Right forelimb (tissue), 1 donor: ENCODE measurements at places on chromosomes 5 and 9.

- DNase-seq: no peak
These were observed 29.0 kb downstream of the KLHL3 start for GRCh38 chr5:137706841-137707240.

- no peak for DNase-seq
These were observed 4.0 kb upstream of the DNLZ start for GRCh38 chr9:136367296-136368145.

- DNase-seq: no peak
These were observed 9.5 kb upstream of the MRPS2 start for GRCh38 chr9:135490980-135491464.

DNA sequence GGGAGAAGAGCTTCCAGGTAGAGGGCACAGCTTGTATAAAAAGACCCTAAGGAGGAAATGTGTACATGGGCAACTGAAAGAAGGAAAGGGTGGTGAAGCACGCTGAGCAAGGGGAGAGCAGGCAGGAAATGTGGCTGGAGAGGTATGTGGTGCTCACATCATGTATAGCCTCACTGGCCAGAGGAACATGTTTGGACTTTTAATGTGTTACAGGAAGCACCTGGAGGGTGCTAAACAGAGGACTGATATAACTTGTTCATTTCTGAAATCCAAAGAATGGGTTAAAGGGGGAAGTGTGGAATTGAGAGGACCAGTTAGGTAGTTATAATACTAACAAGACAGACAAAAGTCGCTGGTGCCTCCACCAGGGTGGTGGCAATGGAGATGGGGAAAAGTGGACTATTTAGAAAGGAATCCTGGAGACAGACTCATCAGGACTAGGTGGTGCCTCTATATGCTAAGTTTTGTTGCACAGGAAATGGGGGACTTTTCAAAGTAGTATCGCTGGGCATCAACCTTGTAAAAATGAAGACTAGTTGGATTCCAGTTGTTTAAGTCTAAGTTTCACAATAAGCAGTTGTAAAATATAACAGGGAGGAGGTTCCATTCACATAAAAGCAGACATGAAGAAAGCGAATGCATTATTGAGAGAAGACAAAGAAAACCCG, 63.1 kb upstream of the CD180 start:
- DNase-seq: no peak

DNA sequence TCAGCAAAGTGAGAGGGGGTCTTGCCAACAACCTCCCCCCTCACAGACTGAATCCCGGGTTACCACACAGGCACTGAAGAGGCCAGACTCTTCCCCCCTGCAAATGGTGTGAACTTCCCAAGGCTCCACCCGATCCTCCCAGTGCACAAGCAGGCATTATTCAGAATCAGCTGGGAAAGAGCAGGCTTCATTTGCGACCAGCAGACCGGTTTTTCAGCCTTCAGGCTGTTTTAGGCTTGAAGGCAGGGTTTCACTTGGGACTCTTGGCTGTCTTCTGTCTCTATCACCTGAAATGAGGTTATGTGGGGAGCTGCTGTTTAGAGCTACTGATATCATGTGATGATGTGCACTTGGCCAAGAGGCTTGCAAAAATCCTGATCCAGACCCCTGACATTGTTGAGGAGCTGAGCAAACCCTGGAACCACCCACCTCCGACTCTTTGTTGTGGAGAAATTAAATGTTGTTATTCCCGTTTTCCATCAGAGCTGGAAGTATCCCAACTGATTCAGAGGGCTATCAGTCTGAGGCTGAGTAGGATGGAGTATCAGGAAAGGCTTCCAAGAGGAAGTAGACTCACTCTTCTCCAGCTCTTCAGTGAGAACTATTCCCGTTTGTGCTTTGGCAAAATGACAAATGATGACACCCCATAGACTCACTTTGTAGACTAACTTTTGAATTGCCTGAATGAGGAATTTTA, 63.3 kb upstream of the ZFR start:
- no peak for DNase-seq

- no peak for DNase-seq
These were observed 193.7 kb downstream of the CACNA1B start for GRCh38 chr9:138071292-138071691.

- no peak for DNase-seq
These were observed 24.0 kb upstream of the KLF9 start for GRCh38 chr9:70438341-70438928.

GRCh38 chr5:6572086-6572824, 60.6 kb downstream of the NSUN2 start:
- DNase-seq: no peak

DNA sequence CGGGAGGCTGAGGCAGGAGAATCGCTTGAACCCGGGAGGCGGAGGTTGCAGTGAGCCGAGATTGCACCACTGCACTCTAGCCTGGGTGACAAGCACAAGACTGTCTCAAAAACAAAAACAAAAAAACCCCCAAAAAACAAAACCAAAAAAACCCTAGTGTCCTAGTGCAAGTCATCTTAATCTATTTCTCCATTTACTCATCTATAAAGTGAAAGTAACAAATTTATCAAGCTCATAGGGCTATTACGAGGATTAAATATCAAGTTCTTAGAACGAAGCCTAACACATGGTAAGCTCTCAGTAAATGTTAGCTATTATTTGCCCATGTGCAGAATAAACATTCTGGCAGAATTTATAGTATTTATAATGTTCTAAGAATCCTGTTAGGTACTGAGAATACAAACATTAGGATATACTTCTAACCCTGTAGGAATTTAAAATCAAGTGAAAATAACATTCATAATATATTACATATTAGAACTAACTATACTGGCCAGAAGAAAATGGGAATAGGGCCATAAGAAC, 45.0 kb downstream of the GOLPH3 start:
- DNase-seq: no peak

DNA sequence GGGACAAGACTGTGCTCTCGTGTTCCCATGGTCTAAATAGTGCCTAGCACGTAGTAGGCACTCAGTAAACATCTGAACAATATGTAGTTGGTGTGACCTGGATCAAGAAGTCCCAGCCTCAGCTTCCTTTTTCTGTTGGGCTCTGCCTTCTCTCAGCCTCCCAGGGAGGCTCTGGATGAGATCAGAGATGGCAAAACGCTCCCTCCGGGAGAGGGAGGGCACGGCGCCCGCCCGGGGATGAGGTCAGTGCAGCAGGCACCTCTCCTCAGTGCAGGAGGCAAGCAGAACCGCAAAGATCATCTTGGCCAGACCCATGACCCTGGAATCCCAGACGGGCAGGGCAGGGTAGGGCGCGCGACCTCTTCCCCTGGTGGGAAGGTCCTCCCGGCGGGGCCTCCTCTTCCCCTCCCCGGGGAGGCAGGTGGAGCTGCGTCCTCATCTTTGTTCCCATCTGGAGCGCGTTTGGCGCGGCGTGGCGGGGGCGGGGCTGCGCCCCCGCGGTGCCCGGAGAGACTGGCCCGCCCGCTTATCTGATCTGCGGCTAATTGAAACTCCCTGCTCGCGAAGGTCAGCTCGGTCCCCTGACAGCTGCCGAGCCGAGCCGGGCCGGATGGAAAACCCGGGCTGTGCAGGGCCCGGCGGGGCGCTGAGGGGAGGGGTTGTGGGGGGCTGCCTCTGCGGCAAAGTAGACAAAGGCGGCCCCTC, 60.9 kb downstream of the CXXC5 start:
- DNase-seq: no peak

DNA sequence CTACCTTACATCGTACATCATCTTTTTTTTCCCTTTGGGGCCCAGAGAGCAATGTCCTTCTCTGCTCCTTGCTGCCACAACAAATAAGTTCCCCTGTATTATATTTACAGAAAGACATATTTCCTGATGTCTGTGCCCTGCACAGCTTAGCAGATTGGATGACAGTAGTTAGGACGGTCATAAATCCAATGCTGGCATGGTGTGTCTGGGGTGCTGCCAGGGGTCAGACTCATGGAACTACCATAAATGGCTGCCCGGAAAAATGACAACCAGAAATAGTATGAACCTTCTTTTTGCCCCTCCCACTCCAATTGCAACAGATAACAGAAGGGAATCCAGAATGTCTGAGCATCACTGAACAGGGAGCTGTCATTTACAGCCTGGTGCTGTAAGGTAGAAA, 511.1 kb downstream of the PSAT1 start:
- DNase-seq: no peak

- DNase-seq: no peak
These were observed 516.1 kb downstream of the EFNA5 start for GRCh38 chr5:107154593-107154992.
